ENCODE measurements at places on chromosomes 6 and 20. TPM values are rescaled to one million over a fixed set of nuclear protein-coding genes. Genes with fewer than 3 reads are reported as not detected.

WFDC2 gene
- total RNA-seq, result not detected

OPRM1 gene
- total RNA-seq, result not detected

CCN5 gene
- total RNA-seq, result 1.5 TPM

OR2B2 gene
- not detected for total RNA-seq

SYCP2L gene
- not detected for total RNA-seq

C6orf132 gene
- total RNA-seq, result 1.5 TPM

PLEKHG1 gene
- total RNA-seq, result 1.3 TPM

LY86 gene
- total RNA-seq, result not detected

CDH22 gene
- total RNA-seq, result under 0.01 TPM

NT5DC1 gene
- total RNA-seq, result 6.2 TPM

UNC5CL gene
- total RNA-seq, result 0.12 TPM

STX16 gene
- 68.6 TPM for total RNA-seq

RBM24 gene
- 7.0 TPM for total RNA-seq

OR2B6 gene
- total RNA-seq, result not detected

CGAS gene
- 7.4 TPM for total RNA-seq

ZC2HC1B gene
- not detected for total RNA-seq

SYTL3 gene
- total RNA-seq, result 2.8 TPM

BIRC7 gene
- total RNA-seq, result not detected

LST1 gene
- not detected for total RNA-seq

TTLL9 gene
- total RNA-seq, result under 0.01 TPM

RHAG gene
- total RNA-seq, result not detected

ULBP1 gene
- 0.12 TPM for total RNA-seq

MYCT1 gene
- under 0.01 TPM for total RNA-seq

OOEP gene
- not detected for total RNA-seq

OR2J3 gene
- total RNA-seq, result not detected

USP49 gene
- 2.9 TPM for total RNA-seq

TREM1 gene
- total RNA-seq, result 0.66 TPM

LTA gene
- total RNA-seq, result not detected

TNFAIP3 gene
- total RNA-seq, result 6.7 TPM

ADGB gene
- not detected for total RNA-seq

TREML1 gene
- not detected for total RNA-seq

TNFRSF6B gene
- 57.4 TPM for total RNA-seq

MCCD1 gene
- not detected for total RNA-seq

COL19A1 gene
- total RNA-seq, result under 0.01 TPM

AIF1 gene
- not detected for total RNA-seq

SNAI1 gene
- 0.11 TPM for total RNA-seq

CAGE1 gene
- 0.11 TPM for total RNA-seq

TAB2 gene
- 20.3 TPM for total RNA-seq

PRSS16 gene
- total RNA-seq, result 0.11 TPM

BEND3 gene
- 2.2 TPM for total RNA-seq

MOG gene
- not detected for total RNA-seq

ANKRD6 gene
- 2.0 TPM for total RNA-seq

ADIG gene
- total RNA-seq, result not detected

C20orf141 gene
- total RNA-seq, result not detected

SNAP25 gene
- total RNA-seq, result 0.44 TPM

CYP21A2 gene
- not detected for total RNA-seq

TUBB1 gene
- total RNA-seq, result not detected

SEL1L2 gene
- total RNA-seq, result not detected

CLPSL2 gene
- not detected for total RNA-seq

XKR7 gene
- not detected for total RNA-seq

STX11 gene
- 0.77 TPM for total RNA-seq

KCNQ2 gene
- total RNA-seq, result not detected

HLA-DQA1 gene
- not detected for total RNA-seq

PRICKLE4 gene
- not detected for total RNA-seq

RAB5IF gene
- total RNA-seq, result 65.6 TPM

ADGRF1 gene
- total RNA-seq, result not detected

Data from uterine smooth muscle cell (primary cell).